IPS DF 6.9 (cell line): ENCODE measurements at places on chromosomes 2 and 18.

DNA sequence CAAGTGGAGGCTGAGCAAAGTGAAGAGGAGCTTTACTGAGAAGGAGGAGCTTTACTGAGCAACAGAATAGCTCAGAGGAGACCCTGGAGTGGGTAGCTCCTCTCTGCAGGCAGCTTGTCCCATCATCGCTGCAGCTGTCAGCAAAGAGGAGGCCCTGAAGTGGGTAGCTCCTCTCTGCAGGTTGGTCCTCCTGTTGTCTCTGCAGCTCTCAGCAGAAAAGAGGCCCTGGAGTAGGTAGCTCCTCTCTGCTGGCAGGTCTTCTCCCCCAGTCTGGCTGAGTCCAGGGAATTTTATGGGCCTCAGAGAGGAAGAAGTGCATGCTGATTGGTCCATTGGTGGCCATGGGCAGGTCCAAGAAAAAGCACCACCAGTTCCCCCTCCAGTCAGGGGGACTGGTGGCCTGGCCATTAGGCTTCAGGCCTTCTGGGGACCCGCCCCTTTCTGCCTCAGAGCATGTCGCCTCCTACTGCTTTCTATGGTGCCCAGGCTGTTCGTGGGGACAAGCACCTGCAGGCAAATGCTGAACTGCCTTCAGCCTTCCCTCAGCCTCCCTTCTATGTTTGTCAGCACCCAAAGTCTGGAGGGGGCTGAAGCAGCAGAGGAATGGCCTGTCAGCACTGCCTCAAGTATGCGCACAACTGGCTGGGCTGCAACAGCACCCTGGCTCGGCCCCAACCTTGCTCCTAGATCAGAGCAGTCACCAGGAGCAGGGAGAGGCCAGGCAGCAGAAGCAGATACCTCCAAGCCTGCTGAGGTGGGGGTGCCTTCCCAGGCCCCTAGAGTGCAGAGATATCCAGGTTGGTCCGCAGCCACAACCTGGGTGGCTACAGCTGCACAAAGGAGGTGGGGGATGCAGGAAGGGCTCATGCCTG, 5.9 kb downstream of the ZSCAN30 start:
- no peak for DNase-seq

GRCh38 chr2:232882505-232883115, 12.5 kb downstream of the SNORC start:
- DNase-seq = no peak

DNA sequence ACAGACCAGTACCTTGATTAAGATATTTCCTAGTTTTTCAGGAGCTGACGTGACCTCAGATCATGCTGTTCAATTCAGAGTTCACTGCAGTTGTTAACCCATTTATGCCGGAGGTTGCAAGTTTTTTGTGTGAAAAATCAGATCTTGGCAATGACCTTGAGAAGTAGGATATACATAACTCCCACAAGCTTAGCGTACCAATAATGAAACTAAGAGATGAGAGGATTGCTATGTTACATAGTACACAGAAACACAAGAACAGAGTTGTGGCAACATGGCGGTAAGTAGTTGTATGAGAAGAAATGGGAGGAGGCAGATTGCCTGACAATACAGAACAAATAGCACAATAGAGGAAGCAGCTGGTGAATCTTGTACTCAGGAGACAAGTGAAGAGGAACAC, 39.1 kb downstream of the PPIG start:
- DNase-seq = no peak

DNA sequence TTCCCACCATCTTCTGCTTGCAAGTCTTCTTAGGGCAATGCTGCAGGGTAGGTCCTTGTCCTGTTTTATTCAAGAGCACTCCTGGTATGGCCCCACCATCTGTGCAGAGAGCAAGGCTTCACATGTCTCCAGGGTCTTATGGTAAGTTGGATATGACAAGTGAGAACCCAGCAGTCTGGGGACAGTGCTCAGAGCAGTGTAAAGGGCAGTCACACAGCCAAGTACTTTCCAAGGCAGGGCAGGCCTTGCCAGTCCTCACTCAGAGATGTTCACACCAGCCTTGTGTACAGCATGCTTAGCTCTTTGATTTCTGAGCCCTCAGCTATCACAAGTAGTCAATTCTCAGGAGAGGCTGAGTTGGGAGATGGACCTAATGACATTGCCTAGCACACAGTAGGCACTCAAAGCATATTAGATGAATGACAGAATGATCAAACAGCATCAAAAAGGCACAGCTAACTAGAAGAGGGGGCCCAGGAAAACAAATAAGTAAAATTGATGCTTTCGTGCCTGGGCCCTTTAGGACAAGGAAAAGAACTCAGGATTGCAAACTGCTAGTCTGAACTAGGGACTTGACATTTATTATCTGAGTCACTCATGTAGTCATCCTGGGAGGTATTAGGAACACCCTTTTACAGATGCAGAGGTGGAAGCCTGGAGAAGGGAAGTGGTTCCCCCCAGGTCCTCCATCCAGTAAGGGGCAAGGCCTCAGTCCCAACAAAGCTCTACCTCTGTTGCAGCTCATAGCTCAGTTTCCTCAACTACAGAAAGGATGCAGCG, 86.7 kb upstream of the CTAGE1 start:
- no peak for DNase-seq

- DNase-seq = no peak
These were observed 162.2 kb downstream of the CD226 start for GRCh38 chr18:69785466-69785865.

- DNase-seq = no peak
These were observed 326.8 kb downstream of the CCDC85A start for GRCh38 chr2:56510610-56511009.

- no peak for DNase-seq
These were observed 1036.9 kb upstream of the TMEFF2 start for GRCh38 chr2:193231634-193232033.

- no peak for DNase-seq
These were observed 436.9 kb downstream of the METTL4 start for GRCh38 chr18:2134364-2134763.

GRCh38 chr18:27860011-27860410, 316.9 kb downstream of the CDH2 start:
- DNase-seq = no peak

GRCh38 chr2:5123582-5124196, 568.5 kb upstream of the SOX11 start:
- DNase-seq = no peak

- DNase-seq = no peak
These were observed 8.5 kb upstream of the UNC80 start for GRCh38 chr2:209763106-209763505.

GRCh38 chr2:52345676-52346075, 1313.7 kb upstream of the NRXN1 start:
- DNase-seq = no peak

- no peak for DNase-seq
These were observed 342.7 kb downstream of the TGIF1 start for GRCh38 chr18:3792711-3793110.

DNA sequence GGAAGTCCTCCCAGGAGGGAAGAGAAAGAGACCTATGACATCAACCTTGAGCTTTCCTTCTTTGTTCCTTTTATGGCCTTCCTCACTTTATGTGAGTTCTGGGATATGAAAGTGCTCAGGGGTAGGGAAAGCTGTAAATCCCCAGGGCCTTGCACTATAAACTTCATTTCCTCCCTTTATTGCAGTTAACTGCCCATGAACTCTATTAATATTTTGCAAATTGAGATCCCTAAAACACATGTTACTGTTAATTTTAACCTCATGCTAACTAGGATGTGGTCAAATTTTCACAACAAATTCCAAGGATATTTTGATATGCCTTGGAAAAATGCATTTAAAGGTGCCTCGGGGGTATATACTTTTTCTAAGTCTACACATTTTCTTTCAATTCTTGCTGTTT, 359.9 kb downstream of the OSR1 start:
- DNase-seq = no peak

DNA sequence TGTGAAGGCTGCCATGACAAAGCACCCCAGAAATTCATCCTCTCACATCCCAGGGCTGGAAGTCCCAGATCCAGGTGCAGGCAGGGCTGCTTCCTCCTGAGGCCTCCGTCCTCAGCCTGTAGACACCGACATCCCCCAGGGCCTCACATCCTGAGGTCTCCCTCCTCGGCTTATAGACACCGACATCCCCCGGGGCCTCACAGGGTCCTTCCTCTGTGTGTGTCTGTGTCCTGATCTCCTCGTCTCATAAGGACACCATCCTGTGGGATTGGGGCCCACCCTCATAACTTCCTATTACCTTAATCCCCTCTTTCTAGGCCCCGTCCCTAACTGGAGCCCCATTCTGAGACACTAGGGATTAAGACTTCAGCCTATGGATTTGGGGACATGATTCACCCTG, 92.0 kb upstream of the SNTG2 start:
- no peak for DNase-seq
